Left renal pelvis (tissue), 4 donors: ENCODE measurements at places on chromosomes 11 and 22.

- no peak for DNase-seq
These were observed 70.9 kb downstream of the BUD13 start for GRCh38 chr11:116701876-116702275.

GRCh38 chr11:106553304-106553703, 465.0 kb downstream of the GUCY1A2 start:
- DNase-seq, result no peak

DNA sequence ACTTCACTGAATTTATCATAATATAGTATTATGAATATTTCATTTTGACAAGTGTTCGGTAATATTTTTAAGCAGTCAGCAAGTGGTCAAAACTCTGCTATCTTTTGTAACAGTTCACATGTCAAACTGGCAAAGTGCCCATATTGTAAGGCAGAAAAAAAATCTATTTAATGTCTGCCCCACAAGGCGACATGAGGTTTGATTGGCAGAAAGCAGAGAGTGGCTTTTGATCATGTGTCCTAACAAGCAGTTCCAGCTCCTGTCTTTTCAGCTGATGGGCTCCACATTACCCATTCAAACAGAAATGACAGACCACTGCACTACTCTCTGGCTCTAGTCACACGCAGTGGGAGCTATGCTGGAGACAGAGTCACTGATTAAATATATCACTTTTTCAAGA, 59.0 kb downstream of the SOX6 start:
- no peak for DNase-seq

DNA sequence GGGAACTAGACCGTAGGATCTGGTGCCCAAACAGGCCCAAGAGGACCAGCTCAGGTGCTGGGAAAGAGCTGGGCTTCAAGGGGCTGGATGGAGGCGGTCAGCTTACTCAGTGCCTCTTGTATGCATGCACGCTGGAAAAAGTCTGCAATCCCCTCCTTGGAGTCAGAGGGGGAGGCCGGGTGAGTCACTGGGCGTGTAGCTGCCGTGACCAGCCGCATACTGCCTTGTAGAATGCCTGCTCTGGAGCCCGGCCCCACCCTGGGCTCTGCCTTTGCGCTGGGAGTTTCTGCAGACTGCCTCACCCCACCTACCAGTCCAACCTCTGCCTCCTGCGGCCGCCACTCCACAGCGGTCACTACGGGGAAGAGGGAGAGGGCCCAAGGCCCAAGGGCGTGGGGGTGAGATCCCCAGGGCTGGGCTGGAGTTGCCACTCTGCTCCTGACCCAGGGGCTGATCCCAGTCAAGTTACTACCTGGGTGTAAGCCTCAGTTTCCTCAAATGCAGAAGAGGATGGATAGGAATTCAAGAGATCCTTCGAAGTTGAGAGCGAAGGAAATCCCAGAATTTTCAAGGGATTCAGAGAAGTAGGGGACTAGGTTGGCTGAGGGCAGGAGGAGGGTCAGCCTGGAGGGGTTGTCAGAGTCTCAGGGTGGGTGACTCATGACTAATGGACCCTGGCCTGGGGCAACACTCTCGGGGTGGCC, 4.2 kb downstream of the MRGPRF start:
- no peak for DNase-seq

- DNase-seq, result no peak
These were observed 28.0 kb upstream of the RRAS2 start for GRCh38 chr11:14386895-14387480.

- no peak for DNase-seq
These were observed 19.3 kb upstream of the MRGPRX2 start for GRCh38 chr11:19079643-19080440.

DNA sequence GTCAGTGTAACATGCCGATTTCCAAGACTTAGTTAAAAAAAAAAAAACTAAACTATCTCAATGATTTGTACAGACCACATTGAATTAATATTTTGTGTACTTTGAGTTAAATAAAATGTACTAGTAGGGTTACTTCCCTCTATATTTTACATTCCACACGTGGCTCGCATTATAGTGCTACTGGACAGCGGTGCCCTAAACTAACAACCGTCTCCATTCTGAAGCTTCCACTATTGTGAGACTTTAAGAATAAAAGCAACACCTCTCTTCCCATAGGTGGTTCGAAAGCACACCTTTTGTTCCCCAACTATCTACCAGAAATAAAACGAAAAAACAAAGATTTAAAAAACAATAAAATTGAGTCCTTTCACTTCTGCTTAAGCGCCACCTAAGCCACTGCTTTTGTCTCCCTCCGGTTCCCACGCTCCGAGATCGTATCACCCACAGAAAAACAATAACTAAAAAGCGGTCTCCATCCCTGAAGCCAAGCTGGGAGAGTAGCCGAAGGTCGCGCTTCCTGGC, 380 bp upstream of the TTC17 start:
- DNase-seq, result no peak

- DNase-seq, result no peak
These were observed 68.0 kb downstream of the ETS1 start for GRCh38 chr11:128519338-128519737.

DNA sequence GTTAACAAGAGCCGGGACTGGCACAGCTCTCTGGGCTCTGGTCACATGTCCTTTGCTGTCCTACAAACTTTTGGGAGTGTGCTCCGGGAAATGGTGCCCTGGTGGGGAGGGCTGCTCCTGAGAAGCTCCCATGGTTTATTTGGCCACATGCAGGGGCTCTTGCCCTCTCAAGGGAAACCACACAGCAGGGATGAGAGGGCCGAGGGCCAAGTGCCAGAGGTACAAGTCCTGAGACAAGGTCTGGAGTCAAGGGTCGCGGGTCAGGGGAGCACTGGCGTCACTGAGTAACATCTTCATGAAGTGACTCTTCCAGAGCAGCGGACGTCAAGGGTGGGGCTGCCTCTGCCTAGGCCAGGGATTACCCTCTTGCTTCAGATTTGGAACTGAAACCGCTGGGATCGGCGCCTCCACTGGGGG, 1160.6 kb downstream of the TBC1D22A start:
- DNase-seq, result no peak

DNA sequence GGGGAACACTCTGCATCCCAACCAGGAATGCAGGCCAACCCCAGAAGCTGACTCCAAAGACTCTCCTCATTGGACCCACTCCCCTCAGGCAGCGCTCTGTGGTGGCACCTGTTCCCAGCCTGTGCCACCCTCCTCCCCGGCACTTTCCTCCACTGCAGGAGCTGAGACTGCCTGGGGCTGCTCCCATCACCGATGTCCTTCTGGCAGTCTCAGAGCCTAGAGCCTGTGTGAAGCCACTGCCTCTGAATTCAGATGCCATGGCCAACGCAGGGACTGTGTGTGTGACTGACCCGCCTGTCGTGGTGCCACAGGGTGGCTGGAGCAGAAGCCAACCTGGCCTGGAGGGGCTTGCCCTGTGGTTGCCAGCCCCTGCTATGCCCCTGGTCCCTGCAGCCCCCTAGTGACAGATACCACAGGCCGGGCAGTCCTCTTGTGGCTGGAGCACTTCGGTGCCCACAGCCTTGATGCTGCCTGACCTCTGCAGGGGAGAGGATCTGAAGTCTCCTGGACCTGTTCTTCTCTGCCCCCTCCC, 43.2 kb downstream of the TBX1 start:
- no peak for DNase-seq

GRCh38 chr11:70103256-70103975, 25.3 kb downstream of the ANO1 start:
- no peak for DNase-seq

GRCh38 chr11:11115475-11115874, 237.6 kb downstream of the CSNK2A3 start:
- DNase-seq, result no peak

DNA sequence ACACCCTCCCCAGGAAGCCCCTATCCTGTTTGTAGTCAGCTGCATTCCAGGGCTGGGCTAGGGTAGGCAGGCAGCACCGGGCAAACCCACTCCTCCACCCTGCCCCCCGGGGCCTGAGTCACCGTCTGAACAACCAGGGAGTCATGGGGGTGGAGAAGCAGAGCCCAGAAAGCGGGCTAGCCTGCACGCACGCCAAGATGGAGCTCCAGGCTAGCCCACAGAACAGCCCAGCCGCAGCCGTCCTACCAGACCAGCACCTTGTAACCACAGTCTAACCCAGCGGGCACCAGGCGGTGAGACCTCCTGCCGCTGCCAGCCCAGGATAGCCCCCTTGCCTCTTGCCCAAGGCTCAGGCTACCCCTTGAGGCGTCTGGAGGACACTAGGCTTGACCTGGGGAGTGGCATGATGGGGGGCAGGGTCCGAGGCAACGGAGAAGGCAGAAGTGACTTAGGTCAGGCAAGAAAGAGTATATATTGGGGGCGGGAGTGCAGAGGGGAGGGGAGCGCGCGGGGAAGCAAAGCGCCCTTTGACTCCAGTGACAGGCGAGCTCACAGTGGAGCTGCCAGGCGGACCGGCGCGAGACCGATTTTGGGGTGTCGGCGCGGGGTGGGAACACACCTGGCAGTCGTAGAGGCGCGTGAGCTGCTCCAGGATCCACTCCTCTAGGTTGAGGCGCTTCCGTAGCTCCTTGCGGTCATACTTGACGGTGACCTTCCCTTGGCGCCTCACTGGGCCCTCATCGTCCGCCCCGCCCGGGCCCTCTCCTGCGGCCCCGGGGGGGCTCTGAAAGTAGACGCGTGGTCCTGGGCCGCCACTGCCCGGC, 734 bp downstream of the PPP1R14B start:
- no peak for DNase-seq

DNA sequence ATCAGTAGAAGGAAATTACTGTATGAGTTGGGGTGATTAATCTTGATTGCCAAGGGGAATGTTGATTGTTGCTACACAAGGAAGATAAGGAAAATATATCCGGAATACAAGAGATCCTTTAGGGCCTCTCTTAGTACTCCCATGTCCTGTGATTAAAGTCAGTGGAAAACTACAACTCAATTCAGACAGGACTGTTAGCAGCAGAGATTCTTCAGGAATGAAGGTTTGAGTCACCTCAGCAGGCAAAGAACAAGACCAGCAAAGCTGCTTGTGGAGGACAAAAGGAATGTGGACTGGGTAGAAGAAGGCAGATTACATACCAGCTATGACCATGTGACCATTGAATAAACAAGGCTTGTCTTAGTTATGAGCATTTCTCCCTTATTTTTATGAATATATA, 478.2 kb downstream of the BUD13 start:
- no peak for DNase-seq

DNA sequence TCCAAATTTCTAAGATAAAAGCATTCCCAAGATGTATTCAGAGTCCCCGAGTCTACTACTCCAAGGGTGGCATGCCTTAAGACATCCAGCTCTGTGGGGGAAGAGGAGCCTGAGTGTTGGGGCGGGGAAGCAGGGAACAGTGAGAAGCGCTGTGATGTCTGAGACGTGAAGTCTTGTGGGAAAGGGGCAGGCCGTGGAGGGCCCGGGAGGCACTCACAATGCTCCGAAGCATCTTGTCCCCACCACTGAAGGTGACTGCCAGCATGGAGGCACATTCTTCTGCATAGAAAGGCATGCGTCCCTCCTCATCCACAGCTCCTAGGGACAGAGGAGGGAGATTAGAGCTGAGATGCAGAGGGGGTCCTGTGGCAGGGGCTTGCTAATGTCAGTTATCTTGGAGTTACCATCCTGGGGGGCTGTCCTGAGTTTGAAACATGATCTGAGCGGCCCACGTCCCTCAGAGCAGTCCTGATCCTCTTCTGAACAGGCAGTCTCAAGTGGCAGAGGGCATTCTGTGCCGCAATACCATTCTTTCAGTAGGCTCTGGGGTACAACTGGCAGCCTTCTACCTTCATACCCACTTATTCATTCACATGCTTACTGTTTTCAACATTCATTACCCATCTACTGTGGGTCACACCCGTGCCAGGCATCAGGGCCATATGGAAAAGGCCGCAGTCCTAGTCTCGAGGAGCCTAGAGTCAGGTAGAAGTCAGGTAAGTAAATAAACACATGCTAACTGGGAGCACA, 8.7 kb downstream of the PCSK7 start:
- DNase-seq, result no peak

GRCh38 chr11:16816358-16817270, 78.2 kb downstream of the C11orf58 start:
- no peak for DNase-seq

DNA sequence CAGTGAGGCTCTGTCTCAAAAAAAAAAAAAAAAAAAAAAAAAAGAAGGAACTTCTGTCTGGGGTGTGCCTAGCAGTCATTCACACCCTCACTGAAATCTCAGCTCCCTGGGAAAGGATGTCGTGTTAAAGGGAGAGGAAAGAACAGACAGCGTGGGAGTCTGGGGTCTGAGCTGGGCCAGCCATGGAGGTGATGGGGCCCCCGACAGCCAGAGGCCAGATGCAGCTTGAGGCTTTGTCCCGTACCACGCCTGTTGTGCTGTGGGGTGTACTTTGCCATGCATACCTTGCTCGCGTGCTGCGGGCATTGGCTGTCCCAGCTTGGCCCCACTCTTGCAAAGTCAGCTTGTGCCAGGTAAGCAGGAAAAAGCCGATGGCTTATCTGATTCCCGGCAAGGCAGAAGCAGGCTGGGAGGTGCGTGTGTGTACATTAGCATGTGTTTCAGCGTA, 4.6 kb downstream of the SYT12 start:
- DNase-seq, result no peak

DNA sequence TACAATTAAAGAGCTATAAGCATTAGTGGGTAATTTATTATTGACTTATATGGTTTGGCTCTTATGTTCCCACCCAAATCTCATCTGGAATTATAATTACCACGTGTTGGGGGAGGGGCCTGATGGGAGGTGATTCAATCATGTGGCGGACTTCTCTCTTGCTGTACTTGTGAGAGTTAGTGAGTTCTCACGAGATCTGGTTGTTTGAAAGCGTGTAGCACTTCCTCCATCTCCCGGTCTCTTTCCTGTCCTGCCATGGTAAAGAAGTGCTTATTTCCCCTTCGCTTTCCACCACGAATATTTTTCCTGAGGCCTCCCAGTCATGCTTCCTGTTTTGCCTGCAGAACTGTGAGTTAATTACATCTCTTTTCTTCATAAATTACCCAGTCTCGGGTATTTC, 28.1 kb upstream of the CHORDC1 start:
- no peak for DNase-seq

GRCh38 chr11:3866206-3866605, 10.7 kb downstream of the STIM1 start:
- DNase-seq, result no peak

DNA sequence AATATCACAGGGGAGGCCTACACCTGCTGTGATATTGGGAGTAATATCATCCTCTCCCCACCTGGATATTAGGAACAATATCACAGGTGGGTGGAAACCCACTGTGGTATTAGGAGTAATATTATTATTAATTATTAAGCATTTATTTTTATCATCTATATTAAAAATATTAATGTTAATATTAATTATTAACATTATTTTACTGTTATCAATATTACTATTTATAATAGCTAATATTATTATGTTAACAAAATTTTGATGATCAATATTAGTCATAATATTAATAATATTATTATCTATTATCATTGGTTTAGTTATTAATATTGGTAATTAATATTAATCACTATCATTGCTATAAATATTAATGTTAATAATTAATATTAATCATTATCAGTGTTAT, 161.1 kb upstream of the API5 start:
- no peak for DNase-seq

DNA sequence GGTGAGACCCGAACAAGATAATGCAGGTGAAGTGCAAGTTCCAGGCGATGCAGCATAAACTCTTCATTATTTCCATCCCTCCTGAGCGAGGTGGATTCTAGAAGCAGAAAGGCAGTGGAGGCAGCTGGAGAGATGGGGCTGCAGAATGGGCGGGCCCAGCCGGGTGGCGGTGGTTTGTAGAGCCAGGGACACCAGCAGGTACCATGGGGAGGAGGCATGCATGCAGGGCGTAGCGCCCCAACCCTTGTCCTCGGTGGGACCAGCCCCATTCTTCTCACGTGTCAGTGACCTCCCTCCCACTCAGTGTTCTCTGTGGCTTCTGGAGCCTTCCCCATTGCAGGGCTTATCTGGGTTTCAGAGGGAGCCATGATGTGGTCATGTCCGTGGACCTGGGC, 38.0 kb downstream of the MPPED1 start:
- no peak for DNase-seq

GRCh38 chr11:64885367-64886286, 7.2 kb upstream of the EHD1 start:
- DNase-seq, result no peak
